GF-D8 (cell line): ENCODE measurements at places on chromosomes 13 and 19.

- DNase-seq = peak; percentile 73
Observed at GRCh38 chr19:50658441-50659317, 9.4 kb downstream of the C19orf81 start.

DNA sequence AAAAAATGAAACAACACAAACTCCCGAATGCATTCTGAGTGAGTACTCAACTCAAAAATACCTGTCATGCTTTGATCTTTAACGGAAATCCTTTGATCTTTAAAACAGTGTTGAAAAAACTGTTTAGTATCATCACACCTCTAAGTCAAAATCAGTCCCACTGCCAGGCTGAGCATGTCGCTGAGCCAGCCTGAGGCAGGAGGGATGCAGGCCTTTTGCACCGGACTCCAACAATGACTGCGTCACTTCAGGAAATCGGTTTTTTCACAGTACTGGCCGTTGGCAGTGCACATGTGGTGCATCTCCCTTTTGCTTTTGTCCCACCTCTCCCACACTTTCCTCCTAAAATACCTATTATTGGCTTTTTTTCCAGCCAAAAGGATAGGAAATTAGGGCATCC, 78.2 kb downstream of the SHISA2 start:
- DNase-seq = no peak

DNA sequence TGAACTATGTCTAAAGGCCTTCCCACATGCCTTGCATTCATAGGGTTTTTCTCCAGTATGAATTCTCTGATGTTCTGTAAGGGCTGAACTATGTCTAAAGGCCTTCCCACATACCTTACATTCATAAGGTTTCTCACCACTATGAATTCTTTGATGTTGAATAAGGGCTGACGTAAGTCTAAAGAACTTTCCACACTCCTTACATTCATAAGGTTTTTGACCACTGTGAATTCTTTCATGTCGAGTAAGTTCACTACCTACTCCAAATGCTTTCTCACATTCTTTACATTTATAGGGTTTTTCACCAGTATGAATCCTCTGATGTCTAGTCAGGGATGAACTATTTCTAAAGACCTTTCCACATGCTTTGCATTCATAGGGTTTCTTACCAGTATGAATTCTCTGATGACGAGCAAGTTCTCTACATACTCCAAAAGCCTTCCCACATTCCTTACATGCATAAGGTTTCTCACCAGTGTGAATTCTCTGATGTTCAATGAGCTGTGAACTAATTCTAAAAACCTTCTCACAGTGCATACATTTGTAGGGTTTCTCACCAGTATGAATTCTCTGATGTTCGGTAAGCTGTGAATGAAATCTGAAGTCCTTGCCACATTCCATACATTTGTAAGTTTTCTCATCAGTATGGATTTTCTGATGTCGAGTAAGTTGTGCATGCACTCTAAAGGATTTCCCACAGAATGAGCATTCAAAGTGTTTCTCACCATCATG, 19.1 kb upstream of the ZNF260 start:
- DNase-seq = no peak

DNA sequence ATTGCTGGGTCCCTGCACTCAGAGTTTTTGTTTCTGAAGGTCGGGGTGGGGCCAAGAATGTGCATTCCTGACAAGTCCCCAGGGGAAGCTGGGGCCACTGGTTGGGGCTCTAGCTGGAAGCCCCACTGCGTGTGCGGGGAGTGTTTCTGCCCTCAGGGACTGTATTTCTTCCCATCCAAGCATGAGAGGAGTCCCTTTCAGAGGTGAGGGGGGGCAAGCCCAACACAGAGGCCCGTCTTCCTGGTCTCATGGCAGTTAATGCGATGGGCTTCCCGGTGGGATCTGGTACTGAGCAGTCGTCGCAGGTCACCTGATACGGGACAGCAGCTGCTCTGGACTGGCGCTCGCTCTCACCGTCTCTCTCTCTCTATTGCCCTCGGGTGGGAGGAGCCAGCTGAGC, 50.4 kb downstream of the GPR12 start:
- DNase-seq = no peak

- DNase-seq = no peak
Observed at GRCh38 chr13:111895896-111896821, 170.8 kb upstream of the SOX1 start.

GRCh38 chr19:41324921-41325639, 15.1 kb downstream of the CCDC97 start:
- no peak for DNase-seq

GRCh38 chr13:32036126-32036695, 4.6 kb downstream of the FRY start:
- DNase-seq = peak; percentile 72

- peak; percentile 12 for DNase-seq
Observed at GRCh38 chr13:31538067-31539042, 201.0 kb upstream of the RXFP2 start.

DNA sequence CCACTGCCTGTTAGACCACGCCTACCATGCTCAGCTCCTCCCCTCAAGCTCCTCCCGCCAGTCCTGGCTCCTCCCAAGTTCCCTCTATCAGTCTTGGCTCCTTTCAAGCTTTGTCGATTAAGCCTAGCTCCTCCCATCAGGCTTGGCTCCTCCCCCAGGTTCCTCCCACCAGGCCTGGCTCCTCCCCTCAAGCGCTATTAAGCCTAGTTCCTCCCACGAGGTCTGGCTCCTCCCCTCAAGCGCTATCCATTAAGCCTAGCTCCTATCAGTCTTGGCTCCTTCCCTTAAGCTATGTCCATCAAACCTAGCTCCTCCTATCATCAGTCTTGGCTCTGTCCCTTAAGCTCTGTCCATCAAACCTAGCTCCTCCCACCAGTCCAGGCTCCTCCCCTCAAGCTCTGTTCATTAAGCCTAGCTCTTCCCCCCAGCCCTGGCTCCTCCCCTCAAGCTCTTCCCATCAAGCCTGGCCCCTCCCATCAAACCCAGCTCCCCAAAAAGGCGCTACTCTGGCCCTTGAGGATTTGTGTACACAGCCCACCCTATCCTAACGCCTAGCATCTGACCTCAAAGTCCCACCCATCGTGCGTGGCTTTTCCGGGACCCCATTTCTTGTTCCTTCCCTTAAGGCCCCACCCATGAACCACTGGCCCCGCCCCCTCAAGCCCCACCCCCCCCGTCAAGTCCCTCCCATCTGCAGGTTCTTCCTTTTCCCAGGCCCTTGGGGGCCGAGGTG, 10.0 kb downstream of the CAMSAP3 start:
- DNase-seq = no peak

GRCh38 chr13:44096901-44097300, 217.2 kb downstream of the LACC1 start:
- no peak for DNase-seq

DNA sequence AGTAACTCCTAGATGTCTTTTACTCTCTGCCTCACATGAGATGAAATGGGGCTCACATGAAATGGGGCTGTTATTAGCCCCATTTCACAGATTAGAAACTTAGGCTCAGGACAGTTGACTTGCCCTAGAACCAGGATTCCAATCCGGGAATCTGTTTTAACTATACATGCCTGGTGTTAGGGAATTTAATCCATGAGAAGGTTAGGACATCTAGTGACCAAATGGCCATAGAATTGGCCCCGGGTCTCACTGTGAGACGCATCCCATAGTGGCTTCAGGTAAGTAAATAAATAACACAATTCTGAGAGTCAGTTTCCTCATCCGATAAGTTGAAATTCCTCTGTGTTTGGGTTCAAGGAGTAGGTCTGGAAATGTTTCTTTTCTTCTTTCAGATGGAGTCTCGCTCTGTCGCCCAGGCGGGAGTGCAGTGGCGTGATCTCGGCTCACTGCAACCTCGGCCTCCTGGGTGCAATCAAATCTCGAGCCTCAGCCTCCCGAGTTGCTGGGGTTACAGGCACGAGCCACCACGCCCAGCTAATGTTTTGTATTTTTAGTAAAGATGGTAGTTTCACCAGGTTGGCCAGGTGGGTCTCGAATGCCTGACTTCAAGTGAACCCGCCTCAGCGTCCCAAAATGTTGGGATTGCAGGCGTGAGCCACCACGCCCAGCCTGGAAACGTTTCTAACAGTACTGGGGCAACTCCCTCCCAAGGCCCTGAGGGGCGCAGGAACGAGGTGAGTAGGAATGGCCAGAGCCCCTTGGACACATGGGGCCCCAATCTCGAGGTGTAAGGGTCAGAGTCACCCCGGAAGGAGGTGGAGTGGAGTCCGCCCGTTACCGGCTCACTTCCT, 1.2 kb upstream of the ZNF574 start:
- no peak for DNase-seq

DNA sequence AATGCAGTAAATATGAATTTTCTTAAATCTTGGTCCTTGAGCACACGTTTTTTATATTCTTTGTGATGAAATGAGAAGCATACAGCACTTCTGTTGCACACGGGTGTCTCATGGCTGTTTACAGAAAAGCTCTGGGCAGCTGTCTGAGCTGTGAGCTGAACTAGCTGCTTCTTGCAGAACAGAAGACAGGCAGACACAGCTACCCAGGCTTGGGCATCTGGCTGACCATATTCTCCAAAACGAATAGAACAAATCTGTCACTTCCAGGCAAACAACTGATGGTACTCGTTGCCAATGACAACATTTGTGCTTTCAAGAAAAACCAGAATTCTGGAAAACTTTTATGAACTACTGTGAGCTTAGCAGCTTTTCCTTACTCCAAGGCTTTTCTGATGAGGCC, 16.2 kb downstream of the PCID2 start:
- no peak for DNase-seq

- no peak for DNase-seq
Observed at GRCh38 chr13:98619556-98619955, 42.6 kb upstream of the STK24 start.

DNA sequence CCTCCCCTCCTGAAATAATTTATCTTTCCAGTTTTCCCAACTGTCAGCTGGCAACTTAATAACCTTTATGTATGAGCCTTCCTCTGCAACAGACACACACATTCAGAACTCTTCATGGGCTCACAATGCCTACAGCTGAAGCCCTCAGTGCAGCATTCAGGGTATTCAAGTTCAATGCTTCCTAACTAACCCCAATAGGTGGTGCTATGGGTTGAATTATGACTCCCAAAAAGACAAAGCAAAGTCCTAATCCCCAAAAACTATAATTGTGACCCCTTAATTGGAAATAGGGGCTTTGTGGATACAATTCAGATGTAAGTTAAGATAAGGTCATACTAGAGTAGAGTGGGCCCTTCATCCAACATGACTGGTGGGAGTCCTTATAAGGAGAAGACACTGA, 202.2 kb downstream of the SUCLA2 start:
- no peak for DNase-seq

DNA sequence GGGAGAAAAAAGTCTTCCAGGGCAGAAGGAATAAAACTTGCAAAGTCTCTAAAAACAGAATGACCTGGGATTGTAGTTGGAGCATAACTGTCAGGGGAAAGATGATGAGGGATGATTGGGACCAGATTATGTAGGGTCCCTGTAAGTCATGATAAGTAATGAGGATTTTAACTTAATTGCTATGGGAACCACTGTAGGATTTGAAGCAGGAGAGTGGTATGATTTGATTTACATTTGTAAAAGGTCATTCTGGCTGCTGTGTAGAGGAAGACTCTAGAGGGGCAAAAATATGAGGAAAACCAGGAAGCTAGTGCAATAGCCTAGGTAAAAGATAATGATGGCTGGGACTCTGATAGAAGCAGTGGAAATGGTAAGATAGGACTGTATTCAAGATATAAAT, 900.2 kb downstream of the DIAPH3 start:
- no peak for DNase-seq

- DNase-seq = no peak
Observed at GRCh38 chr13:48636550-48636949, 17.2 kb upstream of the CYSLTR2 start.

DNA sequence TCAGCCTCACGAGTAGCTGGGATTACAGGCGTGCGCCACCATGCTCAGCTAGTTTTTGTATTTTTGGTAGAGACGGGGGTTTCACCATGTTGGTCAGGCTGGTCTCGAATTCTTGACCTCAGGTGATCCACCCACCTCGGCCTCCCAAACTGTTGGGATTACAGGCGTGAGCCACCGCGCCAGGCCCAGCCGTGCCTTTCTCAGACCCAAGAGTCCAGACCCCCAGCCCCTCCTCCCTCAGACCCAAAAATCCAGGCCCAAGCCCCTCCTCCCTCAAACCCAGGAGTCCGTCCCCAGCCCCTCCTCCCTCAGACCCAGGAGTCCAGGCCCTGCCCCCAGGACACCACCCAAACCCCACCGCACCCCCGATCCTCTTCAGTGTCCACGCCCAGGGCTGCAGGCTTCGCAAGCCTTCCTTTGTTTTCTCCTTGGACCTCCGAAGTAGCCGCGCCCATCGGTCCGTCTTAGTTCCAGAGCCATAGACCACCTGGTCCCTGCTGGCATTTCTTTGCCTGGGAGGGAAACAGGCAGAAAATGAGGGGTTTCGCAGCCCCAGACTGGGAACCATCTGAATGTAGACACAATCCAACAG, 3.7 kb downstream of the TMC4 start:
- no peak for DNase-seq

DNA sequence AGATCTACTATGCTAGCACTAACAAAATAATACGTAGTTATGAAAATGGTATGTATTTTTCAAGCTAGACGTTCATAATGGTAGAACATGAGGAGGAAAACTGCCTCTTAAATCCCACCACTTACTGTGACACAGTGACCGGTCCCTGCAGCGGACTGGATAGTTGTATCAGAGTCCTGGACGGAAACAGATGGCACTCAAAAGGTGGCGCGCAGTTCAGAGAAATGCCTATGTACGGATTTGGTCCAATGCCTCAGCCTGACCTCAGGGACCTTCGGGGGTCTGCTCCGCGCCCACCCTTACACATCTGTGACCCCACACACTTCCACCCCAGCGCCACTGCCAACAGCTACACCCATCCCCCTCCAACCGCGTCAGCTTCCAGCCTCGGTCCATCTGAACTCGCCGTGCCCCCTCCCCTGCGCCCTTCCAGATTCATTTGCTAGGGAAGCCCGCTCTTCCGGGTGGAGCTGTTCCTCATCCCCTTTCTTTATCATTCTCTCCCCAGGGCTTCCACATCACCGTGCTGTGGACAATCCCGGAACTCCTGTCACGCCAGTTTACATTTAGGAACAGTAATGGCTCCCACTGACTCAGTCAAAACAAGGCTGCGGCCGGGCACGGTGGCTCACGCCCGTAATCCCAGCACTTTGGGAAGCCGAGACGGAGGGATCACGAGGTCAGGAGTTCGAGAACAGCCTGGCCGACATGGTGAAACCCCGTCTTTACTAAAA, 792 bp upstream of the LENG8 start:
- no peak for DNase-seq

DNA sequence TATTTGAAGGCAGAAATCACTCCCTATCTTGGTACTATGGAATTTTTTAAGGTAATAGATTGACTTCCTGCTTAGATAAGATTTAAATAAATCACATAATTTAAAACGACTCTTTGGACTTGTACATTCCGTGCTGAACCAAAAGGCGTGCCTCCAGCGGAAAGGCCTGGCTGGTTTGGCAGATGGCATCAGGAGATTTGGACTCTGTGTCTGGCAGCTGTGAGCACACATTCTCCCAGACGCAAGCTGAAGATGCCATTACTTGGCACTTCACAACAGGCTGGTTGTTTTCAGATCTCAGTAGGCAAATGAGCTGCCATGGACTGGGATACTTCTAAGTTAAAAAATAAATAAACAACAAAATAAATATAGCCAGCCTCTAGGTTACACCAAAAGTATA, 104.5 kb upstream of the SLC15A1 start:
- DNase-seq = no peak

GRCh38 chr19:1461862-1462261, 11.9 kb downstream of the APC2 start:
- DNase-seq = no peak
